GM23248 (cell line): ENCODE measurements at places on chromosomes 4 and X. TPM values are rescaled to one million over a fixed set of nuclear protein-coding genes. Genes with fewer than 3 reads are reported as not detected.

PRSS12 gene
- 30.0 and 33.6 TPM in 2 replicates for total RNA-seq

STK26 gene
- 1.0 and 1.1 TPM in 2 replicates for total RNA-seq

GPR119 gene
- total RNA-seq: not detected in 2 replicates

GRCh38 chrX:36199928-36200327 lies 280.4 kb downstream of the CFAP47 start:
- no peaks in the 10 kb centered on the region for H3K4me1 ChIP-seq
- no peak for DNase-seq
- no peaks in the 10 kb centered on the region for H3K36me3 ChIP-seq
- H3K27ac ChIP-seq: no peak overlapping the region
- no peak overlapping the region for H3K4me3 ChIP-seq

GRCh38 chr4:35105486-35105885 lies 1138.8 kb downstream of the ARAP2 start:
- H3K27ac ChIP-seq: no peak overlapping the region
- H3K4me1 ChIP-seq: no peaks in the 10 kb centered on the region
- H3K27me3 ChIP-seq: no peaks in the 10 kb centered on the region
- H3K4me3 ChIP-seq: no peak overlapping the region
- no peak for DNase-seq

GRCh38 chrX:67780694-67781109 lies 236.9 kb downstream of the AR start:
- H3K4me3 ChIP-seq: peak overlapping the region; percentile 60
- no peaks in the 10 kb centered on the region for H3K27me3 ChIP-seq
- peak overlapping the region; percentile 86 for H3K27ac ChIP-seq
- peaks cover 14% of the 10 kb centered on the region for H3K4me1 ChIP-seq

- H3K36me3 ChIP-seq: peaks cover 3% of the 10 kb centered on the region; the same call in 1 of the 2 replicates
- no peak overlapping the region for H3K27ac ChIP-seq
- no peaks in the 10 kb centered on the region for H3K27me3 ChIP-seq
Measured at GRCh38 chrX:136856551-136856950, 24.0 kb downstream of the RBMX start.

DNA sequence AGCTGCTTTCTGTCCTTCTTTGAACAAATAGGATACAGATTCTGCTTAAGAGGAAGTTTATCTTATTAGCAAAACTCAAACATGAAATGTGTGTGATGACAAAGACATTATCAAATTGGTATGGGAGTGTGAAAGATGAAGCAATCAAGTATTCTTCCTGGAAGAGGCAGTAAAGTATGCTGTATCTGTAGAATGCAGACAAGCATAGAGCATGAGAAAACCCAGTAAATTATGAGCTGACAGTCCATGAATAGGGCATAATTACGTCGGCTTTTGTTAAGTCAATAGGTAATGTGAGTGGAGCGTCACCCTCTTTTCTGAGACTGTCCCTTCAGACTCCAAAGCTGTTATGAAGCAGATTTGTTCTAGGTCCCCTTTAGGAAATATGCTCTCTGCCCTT lies 458.6 kb upstream of the NWD2 start:
- H3K27me3 ChIP-seq: no peaks in the 10 kb centered on the region
- no peak overlapping the region for H3K27ac ChIP-seq
- no peak for DNase-seq
- H3K36me3 ChIP-seq: no peaks in the 10 kb centered on the region
- H3K4me1 ChIP-seq: no peaks in the 10 kb centered on the region
